ENCODE measurements at places on chromosomes 6 and 20.

GRCh38 chr6:89927264-89927663 lies 33.0 kb downstream of the GJA10 start:
- DNase-seq: no peak

DNA sequence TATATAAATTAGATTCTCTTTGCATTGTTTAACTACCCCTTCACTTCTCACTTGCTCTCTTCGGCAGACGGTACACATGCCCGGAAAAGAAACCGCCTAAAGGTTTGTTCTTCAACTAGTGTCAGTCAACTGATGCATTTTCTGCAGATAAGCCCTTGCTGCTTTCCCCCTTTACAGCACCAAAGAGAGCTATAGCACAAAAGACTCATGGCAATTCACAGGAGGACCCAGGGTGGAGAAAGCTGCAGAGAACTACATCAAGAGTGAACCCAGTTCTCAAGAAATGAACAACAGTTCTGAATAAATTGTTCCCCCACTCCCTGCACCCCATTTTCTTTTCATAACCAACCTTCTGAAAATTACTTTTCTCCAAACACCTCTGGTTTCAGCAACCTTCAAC lies 8.9 kb downstream of the CD164 start:
- no peak for DNase-seq

GRCh38 chr6:85044361-85044760 lies 280.0 kb upstream of the TBX18 start:
- DNase-seq: peak; percentile 37

- DNase-seq: no peak
Observed at GRCh38 chr20:42609618-42610017, 580.1 kb downstream of the PTPRT start.

- DNase-seq: no peak
Observed at GRCh38 chr20:57633945-57634491, 13.8 kb upstream of the ZBP1 start.

DNA sequence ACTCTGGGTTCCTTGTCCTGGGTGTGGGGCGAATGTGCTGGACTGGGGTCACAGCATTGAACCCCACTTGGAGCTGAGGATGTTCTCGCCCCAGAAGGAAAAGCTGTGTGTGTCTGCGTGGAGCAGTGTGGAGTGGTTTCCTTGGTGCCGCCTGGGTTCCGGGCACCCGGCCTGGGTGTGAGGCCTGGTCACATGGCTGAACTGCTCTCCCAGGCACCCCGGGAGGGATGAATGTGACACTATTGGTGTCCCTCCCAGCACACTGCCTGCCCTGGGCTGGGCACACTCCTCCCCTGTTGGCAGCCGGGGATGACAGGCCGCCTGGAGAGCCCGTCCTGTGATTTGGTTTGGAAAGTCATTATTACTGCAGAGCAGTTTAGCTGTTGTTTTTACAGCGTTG lies 12.3 kb downstream of the MYT1 start:
- DNase-seq: no peak

DNA sequence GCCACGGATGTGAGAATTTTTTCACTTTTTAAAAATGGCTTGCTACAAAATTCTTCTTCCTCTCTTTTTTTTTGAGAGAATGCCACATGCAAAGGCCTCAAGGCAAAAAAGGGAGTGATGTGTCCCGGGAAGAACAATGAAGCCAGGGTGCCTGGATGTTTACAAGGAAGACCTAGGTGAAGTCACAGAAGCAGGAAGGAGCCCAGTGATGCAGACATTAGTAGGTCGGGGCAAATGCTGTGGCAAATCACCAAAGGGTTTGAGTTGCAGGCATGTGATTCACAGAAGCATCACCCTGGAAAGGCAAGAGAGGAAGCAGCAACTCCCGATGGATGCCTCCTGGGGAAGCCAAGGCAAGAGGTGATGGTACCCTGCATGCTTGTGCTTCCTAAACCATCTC lies 46.8 kb downstream of the FARS2 start:
- DNase-seq: no peak

DNA sequence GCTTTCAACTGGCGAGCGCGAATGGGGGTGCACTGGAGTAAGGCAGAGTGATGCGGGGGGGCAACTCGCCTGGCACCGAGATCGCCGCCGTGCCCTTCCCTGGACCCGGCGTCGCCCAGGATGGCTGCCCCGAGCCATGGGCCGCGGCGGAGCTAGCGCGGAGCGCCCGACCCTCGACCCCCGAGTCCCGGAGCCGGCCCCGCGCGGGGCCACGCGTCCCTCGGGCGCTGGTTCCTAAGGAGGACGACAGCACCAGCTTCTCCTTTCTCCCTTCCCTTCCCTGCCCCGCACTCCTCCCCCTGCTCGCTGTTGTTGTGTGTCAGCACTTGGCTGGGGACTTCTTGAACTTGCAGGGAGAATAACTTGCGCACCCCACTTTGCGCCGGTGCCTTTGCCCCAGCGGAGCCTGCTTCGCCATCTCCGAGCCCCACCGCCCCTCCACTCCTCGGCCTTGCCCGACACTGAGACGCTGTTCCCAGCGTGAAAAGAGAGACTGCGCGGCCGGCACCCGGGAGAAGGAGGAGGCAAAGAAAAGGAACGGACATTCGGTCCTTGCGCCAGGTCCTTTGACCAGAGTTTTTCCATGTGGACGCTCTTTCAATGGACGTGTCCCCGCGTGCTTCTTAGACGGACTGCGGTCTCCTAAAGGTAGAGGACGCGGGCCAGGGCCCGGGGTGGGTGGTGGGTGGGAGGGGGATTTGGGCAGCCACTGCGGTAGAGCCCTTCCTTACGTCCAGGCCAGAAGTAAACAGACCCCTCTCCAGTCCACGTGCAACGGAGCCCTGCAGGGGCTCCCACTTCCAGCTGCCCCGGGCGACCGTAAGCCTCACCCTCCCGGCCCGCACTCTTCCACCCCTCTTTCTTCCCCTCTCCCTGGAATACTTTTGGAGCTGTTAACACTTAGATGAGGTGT lies 998 bp downstream of the BMP2 start:
- no peak for DNase-seq

GRCh38 chr6:168517742-168518347 lies 76.9 kb downstream of the SMOC2 start:
- DNase-seq: no peak

DNA sequence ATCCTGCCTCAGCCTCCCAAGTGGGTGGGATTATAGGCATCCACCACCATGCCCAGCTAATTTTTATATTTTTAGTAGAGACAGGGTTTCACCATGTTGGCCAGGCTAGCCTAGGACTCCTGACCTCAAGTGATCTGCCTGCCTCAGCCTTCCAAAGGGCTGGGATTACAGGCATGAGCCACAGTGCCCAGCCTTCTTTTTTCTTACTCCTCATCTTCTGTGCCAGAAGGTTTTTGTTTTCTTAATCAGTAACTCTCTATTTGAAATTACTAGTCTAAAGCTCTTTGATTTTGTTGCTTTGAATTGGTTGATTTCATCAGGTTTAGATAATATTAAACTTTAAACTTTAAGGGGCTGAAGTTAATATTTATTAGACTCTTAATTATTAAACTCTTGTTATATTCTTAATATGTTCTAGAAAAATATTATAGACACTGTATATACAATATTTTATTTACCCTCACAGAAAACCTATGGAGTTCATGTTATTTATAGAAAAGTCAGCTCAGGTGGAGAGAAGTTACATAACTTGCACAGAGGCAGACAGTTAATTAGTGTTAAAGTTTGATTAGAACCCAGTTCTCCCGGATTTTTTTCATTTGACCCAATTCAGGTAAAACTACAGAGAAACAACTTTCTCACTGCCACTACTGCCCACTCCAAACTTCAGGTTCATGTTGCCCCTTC lies 177.4 kb upstream of the SGK1 start:
- DNase-seq: no peak

GRCh38 chr6:116018976-116019375 lies 41.7 kb downstream of the FRK start:
- DNase-seq: no peak

DNA sequence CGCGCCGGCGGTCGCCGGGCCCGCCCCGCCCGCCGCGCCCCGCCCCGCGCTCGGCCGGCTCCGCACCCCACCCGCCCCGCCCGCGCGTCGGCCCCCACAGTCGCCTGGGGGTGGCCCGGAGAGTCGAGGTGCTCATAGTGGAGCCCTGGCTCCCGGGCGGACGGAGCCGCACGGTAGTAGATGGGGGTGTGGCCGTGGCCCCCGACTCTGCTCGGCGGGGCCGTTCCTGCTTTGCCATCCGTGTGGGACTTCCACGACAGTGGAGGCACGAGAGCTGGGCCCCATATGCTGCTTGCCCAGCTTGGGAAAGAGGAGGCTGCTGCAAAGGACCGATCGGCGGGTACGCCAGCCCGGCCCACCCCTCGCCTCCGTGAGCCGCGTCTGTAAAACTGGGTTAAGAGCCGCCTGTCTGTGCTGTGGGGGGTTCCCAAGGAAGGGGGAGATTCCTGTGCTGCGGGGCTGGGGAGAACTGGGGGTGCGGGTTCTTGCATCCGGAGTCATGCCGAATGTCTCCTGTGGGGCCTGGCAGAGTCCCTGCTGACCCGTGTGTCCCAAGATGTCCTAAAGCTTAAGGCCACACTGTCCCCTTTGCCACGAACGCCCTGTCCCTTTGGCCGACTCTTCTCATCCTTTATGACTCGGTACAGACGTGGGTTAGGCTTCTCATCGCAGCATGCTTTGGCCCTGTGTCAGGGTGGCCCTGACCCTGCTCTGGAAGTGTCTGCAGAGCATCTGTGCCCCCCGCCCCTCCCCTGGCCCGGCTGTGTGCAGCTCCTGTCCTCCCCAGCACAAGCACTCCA lies at the start of gene OPRL1:
TSS of gene OPRL1 (plus strand) at position 70 of the 800 bp plus-strand sequence. CDS start 12,639 bp downstream, outside the sequence.
- no peak for DNase-seq

GRCh38 chr6:98880486-98880885 lies 46.1 kb downstream of the POU3F2 start:
- DNase-seq: no peak

GRCh38 chr20:59944726-59945125 lies 4.5 kb downstream of the FAM217B start:
- no peak for DNase-seq

GRCh38 chr6:33700391-33701050 lies 11.0 kb downstream of the UQCC2 start:
- peak; percentile 70 for DNase-seq

- no peak for DNase-seq
Observed at GRCh38 chr6:20328266-20328923, 73.3 kb upstream of the E2F3 start.

- no peak for DNase-seq
Observed at GRCh38 chr6:17721671-17722070, 14.9 kb upstream of the NUP153 start.

- no peak for DNase-seq
Observed at GRCh38 chr20:60760256-60761000, 491.6 kb upstream of the CDH4 start.

DNA sequence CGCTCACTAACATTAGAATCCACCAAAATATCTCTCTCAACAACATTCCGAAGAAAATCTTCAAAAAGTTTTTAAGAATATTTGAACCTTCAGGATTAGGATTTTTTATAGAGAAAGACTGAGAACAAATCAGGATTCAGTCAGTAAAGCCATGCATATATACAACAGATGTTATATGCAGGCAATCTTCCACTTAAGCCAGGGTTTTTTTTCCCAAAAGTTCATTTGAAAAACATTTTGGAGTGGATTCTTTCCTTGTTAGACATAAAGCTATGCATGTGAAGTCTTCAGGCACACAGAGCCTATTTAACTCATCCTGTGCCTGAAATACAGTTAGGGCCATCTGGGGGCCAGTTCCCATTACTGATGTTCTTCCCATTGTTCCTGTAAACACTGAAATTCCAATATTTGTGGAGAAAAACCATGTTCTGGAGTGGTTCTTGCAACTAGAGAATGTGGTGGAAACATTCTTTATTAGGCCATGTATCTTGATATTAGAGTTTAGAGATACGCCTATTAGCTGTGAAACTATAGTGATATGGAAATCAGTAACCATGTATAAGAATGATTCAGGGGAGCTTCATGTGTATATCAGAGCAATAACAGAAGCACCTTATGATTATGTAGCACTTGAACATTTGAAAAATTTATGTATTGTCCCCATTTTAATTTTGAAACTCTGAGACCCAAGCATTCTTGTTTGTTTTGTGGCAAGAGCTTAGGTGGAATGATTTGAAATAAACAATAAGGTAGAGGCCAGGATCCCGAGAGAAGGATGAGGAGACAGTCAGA lies 61.7 kb downstream of the PLEKHG1 start:
- no peak for DNase-seq

- peak; percentile 75 for DNase-seq
Observed at GRCh38 chr6:16402581-16402900, 164.2 kb downstream of the GMPR start.

GRCh38 chr6:13573669-13574110 lies 711 bp upstream of the SIRT5 start:
- DNase-seq: peak; percentile 31

Data from AG10803 (cell line).